ENCODE measurements at places on chromosomes 6 and 20. TPM values are rescaled to one million over a fixed set of nuclear protein-coding genes. Genes with fewer than 3 reads are reported as not detected.

FAM184A gene
- 0.54 TPM for total RNA-seq

LAMA4 gene
- 278 TPM for total RNA-seq

SLC17A4 gene
- not detected for total RNA-seq

HLA-DPB1 gene
- 37.8 TPM for total RNA-seq

JAG1 gene
- total RNA-seq: 96.5 TPM

HS3ST5 gene
- not detected for total RNA-seq

ADAM33 gene
- not detected for total RNA-seq

FAM209A gene
- total RNA-seq: not detected

MUC21 gene
- total RNA-seq: not detected

LY6G6C gene
- not detected for total RNA-seq

OR2B6 gene
- not detected for total RNA-seq

GGTLC1 gene
- not detected for total RNA-seq

MLN gene
- not detected for total RNA-seq

WFDC12 gene
- not detected for total RNA-seq

COL19A1 gene
- not detected for total RNA-seq

ARMC2 gene
- 0.74 TPM for total RNA-seq

BNIP5 gene
- total RNA-seq: not detected

FOXQ1 gene
- not detected for total RNA-seq

FGD2 gene
- not detected for total RNA-seq

OOEP gene
- total RNA-seq: not detected

PSMB9 gene
- 135 TPM for total RNA-seq

IDH3B gene
- 109 TPM for total RNA-seq

DYNLT2 gene
- total RNA-seq: 0.74 TPM

EYA2 gene
- total RNA-seq: not detected

PRL gene
- total RNA-seq: not detected

GJA10 gene
- total RNA-seq: not detected

OR2H2 gene
- not detected for total RNA-seq

STMN3 gene
- 1.7 TPM for total RNA-seq

OR2H1 gene
- total RNA-seq: not detected

BTNL2 gene
- not detected for total RNA-seq
